H7 (cell line): ENCODE measurements at places on chromosomes 1 and 21.

- DNase-seq: no peak
Measured at GRCh38 chr1:199837321-199837720, 190.2 kb upstream of the NR5A2 start.

- peak; percentile 5 for DNase-seq
Measured at GRCh38 chr1:240363315-240363714, 248.6 kb downstream of the GREM2 start.

DNA sequence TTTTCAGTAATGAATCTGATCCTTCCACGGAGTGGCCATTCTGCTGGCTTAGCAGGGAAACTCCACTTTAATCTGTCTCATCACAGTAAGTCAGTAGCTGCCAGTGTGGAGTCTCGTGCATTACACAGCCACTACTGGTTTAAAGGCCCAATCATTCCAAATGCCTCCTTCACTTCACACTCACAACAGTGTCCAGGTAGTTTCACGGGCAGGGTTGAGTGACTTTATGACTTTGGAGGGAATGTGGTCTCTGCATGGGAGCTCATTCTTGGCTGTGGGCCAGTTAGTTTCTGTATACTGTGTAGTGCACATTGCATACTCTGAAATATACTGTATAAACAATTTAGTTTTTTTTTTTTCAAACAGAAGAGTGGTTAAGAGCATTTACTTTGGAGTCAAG is 34.6 kb upstream of the C1orf87 start:
- DNase-seq: no peak

GRCh38 chr1:23407016-23407630 is 17.4 kb downstream of the TCEA3 start:
- DNase-seq: no peak

GRCh38 chr1:237041795-237042525 is at the start of gene RYR2:
RYR2 (plus strand) TSS chr1:237042184; CDS start chr1:237042522, 338 bp downstream.
- peak; percentile 96 for DNase-seq

DNA sequence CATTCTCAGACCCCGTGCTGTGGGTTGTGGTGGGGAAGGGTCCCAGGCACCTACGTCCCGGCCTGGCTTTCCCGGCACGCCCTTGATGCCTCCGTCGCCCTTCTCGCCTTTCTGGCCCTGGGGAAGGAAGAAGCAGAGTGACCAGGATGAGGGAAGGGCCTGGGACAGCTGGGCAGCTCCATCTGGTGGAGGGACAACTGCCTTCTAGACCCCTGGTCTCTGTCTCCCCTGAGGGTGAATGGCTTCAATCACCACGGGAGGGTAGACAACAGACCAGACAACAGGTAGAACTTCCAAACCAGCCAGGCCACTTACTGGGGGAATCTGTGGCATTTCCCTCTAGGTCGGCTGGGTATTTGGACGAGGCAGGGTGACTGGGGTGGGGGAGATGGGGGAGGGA is 11.9 kb downstream of the COL16A1 start:
- DNase-seq: no peak

GRCh38 chr1:154623358-154623757 is 15.4 kb upstream of the ADAR start:
- DNase-seq: no peak

DNA sequence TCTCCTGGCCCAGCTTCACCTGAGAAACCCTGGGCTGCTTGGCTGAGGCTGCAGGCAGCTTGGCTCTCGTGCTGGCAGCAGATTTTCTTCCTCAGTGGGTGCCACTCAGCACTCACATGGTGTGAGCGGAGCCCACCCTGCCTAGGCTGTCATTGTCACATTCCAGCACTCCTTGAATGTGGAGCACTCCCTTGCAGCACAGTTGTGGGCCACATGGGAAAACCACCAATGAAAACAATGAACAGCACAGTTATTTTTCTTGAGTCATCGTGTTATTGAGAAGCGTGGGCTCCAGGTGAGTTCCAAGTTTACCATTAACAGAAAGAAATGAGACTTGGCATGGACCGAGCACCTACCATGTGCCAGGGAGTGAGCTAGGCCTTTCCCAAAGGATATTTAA is 27.2 kb upstream of the TRIM67 start:
- no peak for DNase-seq

DNA sequence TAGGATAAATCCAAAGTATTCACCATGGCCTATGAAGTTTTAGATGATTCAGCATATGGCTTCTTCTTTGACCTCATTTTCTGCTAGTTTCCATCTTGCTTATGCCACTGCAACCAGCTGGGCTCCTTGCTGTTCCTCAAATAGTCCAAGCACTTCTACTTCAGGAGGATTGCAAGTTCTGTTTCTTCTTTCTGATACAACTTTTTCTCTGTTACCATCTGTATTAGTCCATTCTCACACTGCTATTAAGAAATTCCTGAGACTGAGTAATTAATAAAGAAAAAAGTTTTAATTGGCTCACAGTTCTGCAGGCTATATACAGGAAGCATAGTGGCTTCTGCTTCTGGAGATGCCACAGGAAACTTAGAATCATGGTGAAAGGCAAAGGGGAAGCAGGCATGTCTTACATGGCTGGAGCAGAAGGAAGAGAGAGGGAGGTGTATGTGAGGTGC is 20.3 kb downstream of the PTGS2 start:
- no peak for DNase-seq

GRCh38 chr1:39410915-39411436 is 80.5 kb upstream of the BMP8A start:
- peak; percentile 77 for DNase-seq

DNA sequence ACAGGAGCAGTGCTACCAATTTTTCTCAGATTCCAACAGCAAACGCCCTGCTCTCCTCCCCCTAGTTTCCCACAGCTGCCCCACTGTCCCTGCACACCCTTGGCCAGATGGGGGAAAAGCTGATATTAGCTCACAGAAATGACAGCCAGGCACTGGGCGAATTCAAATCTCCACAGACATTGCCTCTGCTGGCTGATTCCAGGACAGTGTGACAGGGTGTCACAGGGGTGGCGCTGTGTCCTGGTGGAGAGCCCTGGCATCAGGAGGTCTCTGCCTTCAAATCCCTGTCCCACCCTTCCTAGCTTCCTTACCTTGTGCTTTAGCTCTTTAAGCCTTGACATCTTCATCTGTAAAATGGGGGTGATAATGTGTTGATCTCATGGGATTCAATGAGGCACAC is 10.4 kb downstream of the OLIG1 start:
- DNase-seq: peak; percentile 16

DNA sequence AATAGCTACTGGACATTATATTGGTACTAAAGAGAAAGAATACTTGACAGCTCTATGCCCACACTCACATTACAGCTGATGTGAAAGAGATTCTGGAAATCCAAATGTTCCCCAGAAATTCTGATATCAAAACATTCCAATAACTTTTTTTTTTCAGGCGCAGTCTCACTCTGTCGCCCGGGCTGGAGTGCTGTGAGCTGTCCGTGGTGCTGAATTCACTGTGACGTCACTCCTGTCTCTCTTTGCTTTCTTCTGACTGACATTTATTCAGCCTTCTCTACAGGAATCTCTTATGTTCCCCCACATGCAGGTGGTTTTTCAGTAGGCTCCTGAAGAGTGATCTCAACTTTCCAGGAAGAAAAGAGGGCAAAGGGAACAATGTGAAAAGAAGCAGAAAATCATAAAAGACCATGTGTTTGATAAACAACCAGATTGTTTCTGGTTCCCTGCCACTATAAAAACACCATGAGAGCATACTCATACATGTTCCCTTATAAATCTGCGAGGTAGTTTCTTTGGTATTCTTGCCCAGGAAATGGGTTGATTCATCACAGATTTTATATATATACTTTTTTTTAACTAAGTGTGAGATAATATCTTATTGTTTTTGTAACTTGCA is 6.2 kb downstream of the S100A7A start:
- DNase-seq: peak; percentile 78

DNA sequence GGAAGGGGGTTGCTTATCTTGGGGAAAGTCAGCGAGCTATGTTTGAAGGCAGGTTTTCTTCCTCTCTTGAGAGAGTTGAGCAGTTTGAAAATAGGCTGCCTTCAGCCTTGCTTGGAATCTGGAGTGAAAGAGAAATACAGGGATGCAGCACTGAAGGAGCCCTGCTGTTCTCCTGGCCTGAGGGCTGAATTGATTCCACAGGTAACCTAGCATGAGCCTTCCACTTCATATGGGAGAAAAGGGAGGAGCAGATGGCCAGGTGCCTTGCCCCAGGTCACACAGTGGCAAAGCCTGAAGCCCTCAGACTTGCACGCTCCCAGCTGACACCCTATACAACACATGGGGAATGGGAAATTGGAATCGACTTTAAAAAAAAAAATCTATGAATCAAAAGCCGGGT is 88.0 kb upstream of the WLS start:
- peak; percentile 10 for DNase-seq

- no peak for DNase-seq
Measured at GRCh38 chr1:158391099-158391498, 8.2 kb downstream of the OR10T2 start.
